ENCODE measurements at places on chromosomes 3 and 15. TPM values are rescaled to one million over a fixed set of nuclear protein-coding genes. Genes with fewer than 3 reads are reported as not detected.
A peak's percentile ranks its signal among the peaks of the same experiment; 100 is the strongest.

DNA sequence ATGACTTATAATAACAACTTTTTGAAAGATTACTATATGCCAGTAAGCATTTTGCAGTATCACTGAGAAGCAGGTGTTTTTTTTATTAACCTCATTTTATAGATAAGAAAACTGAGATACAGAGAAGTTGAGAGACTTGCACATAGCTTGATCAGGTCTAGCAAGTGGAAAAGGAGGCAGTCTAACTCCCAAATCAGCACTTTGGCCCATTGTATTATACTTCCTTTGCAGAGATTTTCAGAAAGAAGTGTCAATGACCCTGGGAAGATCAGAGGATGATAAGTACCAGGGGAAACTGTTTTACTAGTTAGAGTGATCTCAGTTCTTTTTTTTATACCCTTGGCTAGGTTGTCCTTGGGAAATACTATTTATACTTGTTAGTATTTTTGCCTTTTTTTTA, 358.7 kb downstream of the SQOR start:
- DNase-seq: no peak

GRCh38 chr3:188510366-188510765, 356.4 kb downstream of the LPP start:
- DNase-seq: no peak

- DNase-seq: no peak
Measured at GRCh38 chr3:177452831-177453450, 255.7 kb upstream of the TBL1XR1 start.

GRCh38 chr15:44798826-44799225, 62.5 kb downstream of the TRIM69 start:
- DNase-seq: no peak

DNA sequence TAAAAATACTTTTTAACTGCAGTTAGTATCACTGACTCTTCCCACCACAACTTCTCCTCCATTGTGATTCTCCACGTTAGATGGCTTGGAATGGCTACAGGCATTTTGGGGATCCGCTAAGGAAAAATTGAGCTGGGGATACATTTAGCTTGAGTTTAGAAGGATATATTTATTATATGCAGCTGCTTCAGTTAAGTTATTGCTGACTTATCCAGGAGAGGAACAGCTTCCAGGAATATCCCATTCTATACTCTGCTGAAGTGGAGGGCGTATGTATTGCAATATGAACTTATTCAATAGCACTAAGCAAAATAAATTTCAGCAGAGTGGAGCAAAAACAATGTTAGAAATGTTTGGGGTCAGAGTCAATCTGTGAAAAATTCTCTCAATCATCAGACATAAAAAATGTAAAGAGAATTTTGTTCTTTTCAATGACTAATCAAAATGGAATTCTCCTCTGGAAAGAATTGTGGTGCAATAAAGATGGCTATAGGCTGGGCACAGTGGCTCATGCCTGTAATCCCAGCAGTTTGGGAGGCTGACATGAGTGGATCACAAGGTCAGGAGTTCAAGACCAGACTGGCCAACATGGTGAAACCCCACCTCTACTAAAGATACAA, 84.7 kb downstream of the NCEH1 start:
- DNase-seq: no peak

USP3 gene
- total RNA-seq: 50.1 TPM

CD200R1 gene
- total RNA-seq: 1.8 TPM

SLC24A5 gene
- not detected for total RNA-seq

TUSC7 gene
- not detected for total RNA-seq

GRCh38 chr15:65376767-65377104, 1.1 kb downstream of the IGDCC3 start:
- DNase-seq: peak; percentile 15

DNA sequence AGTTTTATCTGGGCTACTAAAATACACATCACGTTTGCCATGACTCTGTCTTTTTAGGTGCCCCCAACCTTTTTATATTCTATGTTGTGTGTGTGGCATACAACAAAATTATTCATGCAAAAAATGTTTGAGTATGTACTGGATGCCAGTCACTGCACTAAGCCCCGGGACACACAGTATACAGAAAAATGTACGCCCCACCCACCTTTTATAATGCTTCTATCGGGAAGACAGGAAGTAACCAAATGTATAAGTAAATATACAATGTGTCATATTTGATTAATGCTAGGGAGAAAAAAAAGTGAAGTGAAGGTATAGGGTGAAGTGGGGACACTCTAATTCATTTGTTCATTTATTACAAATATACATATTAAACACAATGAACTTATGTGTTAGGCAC, 503.4 kb upstream of the MDFIC2 start:
- DNase-seq: no peak

BMF gene
- total RNA-seq: 16.1 TPM

DNA sequence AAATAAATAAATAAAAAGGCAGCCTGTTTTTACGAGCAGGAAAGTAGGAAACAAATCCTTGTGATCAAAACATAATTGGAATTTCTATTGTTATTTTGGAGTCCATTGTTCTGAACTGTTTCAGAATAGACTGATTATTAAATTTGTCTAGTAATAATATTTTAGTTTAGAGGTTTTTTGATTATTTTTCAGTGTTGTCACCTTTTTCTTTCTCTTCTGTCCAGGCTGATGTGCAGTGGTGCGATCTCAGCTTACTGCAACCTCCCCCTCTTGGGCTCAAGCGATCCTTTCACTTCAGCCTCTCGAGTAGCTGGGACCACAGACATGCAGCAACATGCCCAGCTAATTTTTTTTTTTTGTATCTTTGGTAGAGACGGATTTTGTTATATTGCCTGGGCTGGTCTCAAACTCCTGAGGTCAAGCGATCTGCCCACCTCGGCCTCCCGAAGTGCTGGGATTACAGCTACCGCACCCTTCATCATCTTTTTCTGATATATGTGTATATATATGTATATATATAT, 38.0 kb downstream of the KAT2B start:
- no peak for DNase-seq

- no peak for DNase-seq
Measured at GRCh38 chr3:46865546-46865945, 2.3 kb upstream of the MYL3 start.

- no peak for DNase-seq
Measured at GRCh38 chr15:65214010-65214409, 2.7 kb upstream of the CILP start.

IRAK2 gene
- 0.99 TPM for total RNA-seq

TRPM1 gene
- total RNA-seq: not detected

DNA sequence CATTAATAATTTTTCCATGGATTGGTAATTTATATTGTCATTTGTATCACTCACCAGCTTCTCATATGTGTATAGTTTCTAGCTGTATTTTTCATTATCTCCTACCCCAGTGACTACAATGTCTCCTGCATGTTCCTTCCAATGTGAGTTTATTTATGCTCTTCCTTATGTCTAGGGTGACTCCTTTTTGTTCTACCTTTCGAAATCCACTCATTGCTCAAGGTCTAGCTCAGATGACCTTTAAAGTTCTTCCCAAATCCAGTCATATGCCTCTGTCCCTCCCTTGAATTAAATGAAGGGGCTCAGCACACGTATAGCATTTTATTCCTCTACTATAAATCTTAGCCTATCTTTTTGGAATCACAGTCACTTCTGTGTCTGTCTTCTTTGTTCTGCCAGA, 53.0 kb downstream of the TMEM45A start:
- DNase-seq: no peak

DNA sequence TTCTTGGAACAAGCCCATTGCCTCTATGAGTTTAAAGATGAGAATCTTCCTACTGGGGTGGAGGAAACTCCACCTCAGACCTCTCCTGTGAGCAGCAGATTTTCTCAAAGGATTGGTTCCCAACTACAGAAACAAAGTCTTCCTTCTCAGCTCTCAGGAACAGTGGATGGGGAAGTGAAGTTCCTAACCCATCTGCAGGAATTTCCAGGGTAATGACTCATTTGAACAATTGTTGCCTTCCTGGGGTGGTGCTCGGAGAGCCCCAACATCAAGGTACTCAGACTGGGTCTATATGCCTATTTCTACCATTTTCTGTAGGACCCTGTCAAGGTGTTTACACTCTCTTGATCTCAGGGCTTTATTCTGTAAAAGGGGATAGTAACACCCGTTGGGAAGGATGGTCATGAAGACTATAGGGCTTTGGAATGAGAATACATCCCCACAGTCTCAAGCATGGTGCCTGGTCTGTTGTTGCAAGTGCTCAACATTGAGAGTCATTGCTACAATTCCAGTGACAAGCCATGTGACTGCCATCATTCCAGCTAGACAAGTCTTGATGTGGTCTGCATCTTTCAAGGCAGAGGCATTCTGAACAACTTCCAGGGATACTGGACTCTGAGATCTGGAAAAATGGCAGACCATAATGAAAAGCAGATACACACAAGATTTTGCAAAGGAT, 33.0 kb downstream of the TRIM42 start:
- no peak for DNase-seq

DNA sequence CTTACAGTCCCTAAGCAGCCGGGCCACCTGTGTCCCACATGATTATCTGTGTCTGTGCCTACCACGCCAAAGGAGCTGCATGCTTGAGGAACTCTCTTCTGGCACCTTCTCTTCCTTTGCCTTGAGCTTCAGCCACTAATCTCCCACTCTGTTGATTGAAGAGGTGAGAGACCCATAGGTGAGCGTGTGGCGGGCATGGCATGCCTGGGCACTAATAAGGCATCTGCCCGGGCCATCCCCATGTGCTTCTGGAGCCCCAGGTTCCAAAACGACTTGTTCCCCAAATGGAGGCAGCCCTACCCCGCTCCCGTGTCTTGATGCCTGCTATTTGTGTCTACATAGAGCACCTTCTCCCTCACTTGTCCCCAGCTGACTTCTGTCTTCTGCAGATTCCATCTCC, 13.0 kb downstream of the MCM2 start:
- DNase-seq: no peak

- no peak for DNase-seq
Measured at GRCh38 chr15:31434588-31435260, 108.1 kb downstream of the KLF13 start.

DNA sequence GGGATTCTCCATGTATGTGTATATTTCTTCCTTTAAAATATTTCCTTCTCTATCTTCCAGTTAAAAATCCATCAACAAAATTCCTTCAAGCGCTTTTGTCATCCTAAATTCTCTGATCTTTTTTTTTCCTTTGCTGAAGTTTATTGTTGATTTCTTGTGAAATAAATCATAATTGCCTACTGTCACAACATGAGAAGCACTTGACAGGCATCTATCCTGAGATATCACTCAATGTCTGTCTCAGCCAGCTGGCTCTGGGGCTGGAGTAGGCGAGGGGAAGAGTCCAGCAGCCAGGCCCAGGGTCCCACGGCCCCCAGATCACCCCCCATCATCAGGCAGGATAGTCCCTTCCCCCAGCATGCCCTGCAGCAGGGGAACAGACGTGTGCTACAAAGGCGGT, 109.0 kb upstream of the TLE3 start:
- DNase-seq: no peak

DNA sequence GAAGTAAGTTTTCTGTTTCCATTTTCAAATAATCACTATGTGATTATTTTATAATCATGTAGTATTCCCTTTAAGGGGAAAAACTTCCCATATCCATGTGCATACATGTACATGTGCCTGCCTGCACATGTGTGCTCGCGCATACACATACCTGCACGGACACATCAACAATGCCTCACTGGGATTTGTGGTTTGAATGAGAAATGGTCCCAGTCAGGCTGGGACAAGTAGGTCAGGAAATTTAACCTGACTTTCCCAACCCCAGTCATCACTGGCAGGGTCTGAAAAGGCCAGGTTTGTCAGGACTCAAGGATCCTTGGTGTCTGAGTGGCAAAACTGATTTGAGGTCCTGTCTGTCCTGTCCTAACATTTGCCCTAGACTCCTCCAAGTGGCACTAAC, 109.3 kb upstream of the MRPS22 start:
- DNase-seq: no peak

DNA sequence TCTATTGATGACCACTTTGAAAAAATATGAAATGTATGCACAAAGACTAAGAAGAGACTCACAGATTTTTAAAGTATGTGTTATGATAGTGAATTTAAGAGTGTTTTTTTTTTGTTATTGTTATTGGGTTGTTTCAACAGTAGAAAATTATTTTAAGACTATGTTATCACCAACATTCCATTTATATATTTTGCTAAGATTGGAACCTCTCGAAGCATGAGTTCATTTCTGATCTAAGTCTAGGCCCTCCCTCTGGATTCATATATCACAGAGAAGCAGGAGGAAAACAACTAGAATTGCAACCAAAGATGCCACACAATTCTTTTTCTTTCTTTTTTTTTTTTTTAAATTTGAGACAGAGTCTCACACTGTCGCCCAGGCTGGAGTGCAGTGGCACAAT, 46.8 kb downstream of the ITGB5 start:
- no peak for DNase-seq

DNA sequence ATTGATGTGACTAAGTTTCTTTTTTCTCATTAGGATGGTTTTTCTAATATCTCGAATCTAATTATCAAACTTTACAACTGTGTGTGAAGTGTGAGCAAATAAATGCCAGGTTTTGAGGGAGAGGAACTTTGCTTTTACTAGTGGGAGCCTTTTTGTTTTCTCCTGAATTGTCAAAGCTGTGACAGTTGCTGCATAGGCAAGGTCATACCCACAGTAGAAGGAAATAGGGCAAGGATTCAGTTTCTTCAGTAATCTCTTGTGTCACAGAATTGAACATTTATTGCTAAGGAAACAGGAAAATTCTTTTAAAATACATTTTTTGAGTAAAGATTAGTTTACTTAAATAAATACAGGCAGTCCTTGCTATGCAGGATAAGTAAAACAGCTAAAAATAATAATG, 19.5 kb downstream of the GMPS start:
- DNase-seq: no peak

DNA sequence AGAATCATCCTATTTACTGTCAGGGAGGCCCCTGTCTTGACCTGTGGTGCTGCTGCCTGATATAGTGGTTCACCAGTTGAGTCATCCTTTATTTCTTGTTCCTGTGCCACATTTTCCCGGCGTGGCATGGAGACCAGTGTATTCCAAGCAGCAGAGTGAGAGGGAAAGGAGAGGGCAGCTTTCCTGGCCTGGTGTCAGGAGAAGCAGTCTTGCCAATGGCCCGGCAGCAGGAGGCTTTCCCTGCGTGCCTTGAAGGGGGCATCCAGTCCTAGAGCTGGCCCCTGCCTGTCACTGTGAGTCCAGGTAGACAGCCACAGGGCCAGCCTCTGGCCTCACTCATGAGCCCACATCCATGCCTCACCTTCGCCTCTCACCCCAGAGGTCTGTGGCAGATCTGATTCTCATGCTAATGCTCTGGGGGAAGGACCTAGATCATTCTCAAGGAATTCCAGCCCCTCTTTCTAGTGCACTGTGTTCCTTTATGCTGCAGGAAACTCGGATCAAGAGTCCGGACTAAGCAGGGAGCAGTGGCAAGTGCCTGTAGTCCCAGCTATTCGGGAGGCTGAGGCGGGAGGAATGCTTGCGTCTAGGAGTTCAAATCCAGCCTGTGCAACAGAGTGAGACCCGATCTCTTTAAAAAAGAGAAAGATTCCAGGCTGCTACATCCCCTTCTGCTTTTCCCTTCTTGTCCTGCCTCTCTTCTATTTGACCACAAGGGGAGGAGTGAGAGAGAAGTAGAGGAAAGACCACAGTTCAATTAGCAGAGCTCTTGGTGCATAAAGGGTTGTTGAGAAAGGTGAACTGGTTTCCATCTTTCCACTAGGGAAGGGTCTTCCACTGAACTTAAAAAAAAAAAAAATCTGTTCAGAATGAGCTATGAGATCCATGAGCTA, 66.8 kb upstream of the HACD2 start:
- no peak for DNase-seq
